ENCODE measurements at places on chromosomes 5 and 9. TPM values are rescaled to one million over a fixed set of nuclear protein-coding genes. Genes with fewer than 3 reads are reported as not detected.

Gene XPA
- 11.9 TPM for total RNA-seq

Gene CDHR2
- total RNA-seq = under 0.01 TPM

Gene PFN3
- not detected for total RNA-seq

Gene SV2C
- not detected for total RNA-seq

Gene PCDHGA3
- total RNA-seq = 1.2 TPM

Gene FAM81B
- not detected for total RNA-seq

Gene FCN1
- not detected for total RNA-seq

Gene ARL14EPL
- not detected for total RNA-seq

Gene CTXN3
- not detected for total RNA-seq

Gene DOK3
- total RNA-seq = 2.0 TPM

Gene PCDHB5
- total RNA-seq = 1.7 TPM

Gene GABRA6
- total RNA-seq = not detected

Gene EIF4E1B
- not detected for total RNA-seq

Gene SPATA31D3
- total RNA-seq = not detected

Gene TYRP1
- total RNA-seq = 0.85 TPM

Gene PCDHB10
- 0.70 TPM for total RNA-seq

Gene DMRT1
- total RNA-seq = not detected

Gene SLC25A51
- total RNA-seq = 93.1 TPM

Gene DOCK2
- 0.17 TPM for total RNA-seq

Gene FOXD4
- total RNA-seq = 0.17 TPM

Gene CAPSL
- not detected for total RNA-seq

Gene LEAP2
- total RNA-seq = 0.17 TPM

Gene GBGT1
- 28.0 TPM for total RNA-seq

Gene SPINK13
- not detected for total RNA-seq

Gene NEK6
- total RNA-seq = 18.7 TPM

Gene NUTM2F
- not detected for total RNA-seq

Gene PHYHD1
- total RNA-seq = 0.85 TPM

Gene KCNV2
- total RNA-seq = not detected

Gene GRK6
- 32.3 TPM for total RNA-seq

Gene PDZD2
- total RNA-seq = 2.6 TPM

Gene TXNDC15
- 107 TPM for total RNA-seq

Gene DMRT3
- total RNA-seq = not detected

Gene GMCL2
- not detected for total RNA-seq

Gene SREK1
- 83.4 TPM for total RNA-seq

Gene SLC6A18
- not detected for total RNA-seq

Gene HNRNPK
- 685 TPM for total RNA-seq

Gene RGMB
- 16.2 TPM for total RNA-seq

Gene TAF11L10
- not detected for total RNA-seq

Gene SPATA31D4
- not detected for total RNA-seq

Gene FAM200C
- total RNA-seq = 3.8 TPM

Gene HMHB1
- not detected for total RNA-seq

Gene STC2
- total RNA-seq = 11.7 TPM

Gene CRHBP
- total RNA-seq = 0.19 TPM

Gene SH2D3C
- total RNA-seq = 77.8 TPM

Gene DYNC2I2
- 49.7 TPM for total RNA-seq

Gene ADAMTS2
- total RNA-seq = 0.42 TPM

Gene SHROOM1
- 9.9 TPM for total RNA-seq

Gene FGF18
- not detected for total RNA-seq

Gene HTR4
- total RNA-seq = not detected

Gene KCNMB1
- total RNA-seq = not detected

Gene TRAF1
- total RNA-seq = 1.1 TPM

Gene VCP
- 588 TPM for total RNA-seq

Gene LCN2
- 0.14 TPM for total RNA-seq
